ENCODE measurements at places on chromosomes 7 and 10.

- no peak for DNase-seq
Observed at GRCh38 chr7:129886167-129886817, 66.5 kb downstream of the UBE2H start.

DNA sequence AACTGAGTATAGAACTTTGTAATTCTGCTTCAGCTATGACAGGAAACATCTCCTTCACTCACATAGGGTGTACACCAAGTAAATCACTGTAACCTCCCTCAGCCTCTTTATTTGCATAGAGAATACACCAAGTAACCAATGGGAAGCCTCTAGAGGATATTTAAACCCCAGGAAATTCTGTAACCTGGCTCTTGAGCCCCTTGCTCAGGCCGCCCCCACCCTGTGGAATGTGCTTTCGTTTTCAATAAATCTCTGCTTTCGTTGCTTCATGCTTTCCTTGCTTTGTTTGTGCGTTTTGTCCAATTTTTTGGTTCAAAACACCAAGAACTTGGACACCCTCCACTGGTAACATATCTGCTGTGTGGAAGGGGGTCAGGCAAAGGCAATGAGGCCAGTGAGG, 60.2 kb downstream of the CLRN3 start:
- no peak for DNase-seq

DNA sequence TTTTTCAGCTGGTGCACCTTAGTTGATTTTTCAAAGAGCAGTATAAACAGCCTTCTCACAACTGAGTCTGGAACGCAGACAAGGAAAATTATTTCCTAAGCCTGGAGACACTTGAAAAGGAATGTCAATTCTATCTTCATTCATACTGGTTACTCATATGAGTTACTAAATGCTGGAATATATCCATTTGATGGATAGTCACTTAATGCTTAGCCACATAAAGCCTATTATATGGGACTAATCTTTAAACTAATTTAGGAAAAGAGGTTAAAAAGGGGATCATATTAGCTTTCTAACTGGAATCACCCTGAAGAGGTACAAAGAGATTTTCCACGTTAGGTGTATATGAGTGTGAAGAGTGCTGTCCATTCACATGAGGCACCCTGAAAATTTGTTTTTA, 1.7 kb upstream of the HOXA4 start:
- DNase-seq, result no peak

DNA sequence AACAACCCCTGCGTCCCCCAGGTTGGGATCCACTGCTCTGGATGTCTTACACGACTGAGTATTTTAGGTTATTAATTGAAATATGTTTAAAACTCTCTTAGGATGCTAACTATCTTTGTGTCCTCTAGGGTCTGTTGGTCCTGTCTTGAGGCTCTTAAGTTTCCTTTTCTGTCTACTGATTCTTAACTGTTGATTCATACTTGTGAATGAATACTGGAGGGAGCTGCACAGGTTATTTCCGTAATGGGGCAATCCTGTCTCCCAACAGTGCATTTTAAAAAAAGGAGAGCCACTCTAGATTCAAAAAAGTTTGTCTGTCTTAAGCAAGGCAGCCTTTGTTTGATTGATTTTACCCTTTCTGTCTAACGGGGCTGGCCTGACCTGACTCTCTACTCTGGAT, 237.6 kb upstream of the POM121L12 start:
- DNase-seq, result no peak

- peak; percentile 28 for DNase-seq
Observed at GRCh38 chr10:37856881-37857286, 526 bp downstream of the ZNF248 start.

GRCh38 chr10:28947171-28947570, 269.9 kb downstream of the BAMBI start:
- DNase-seq, result no peak

DNA sequence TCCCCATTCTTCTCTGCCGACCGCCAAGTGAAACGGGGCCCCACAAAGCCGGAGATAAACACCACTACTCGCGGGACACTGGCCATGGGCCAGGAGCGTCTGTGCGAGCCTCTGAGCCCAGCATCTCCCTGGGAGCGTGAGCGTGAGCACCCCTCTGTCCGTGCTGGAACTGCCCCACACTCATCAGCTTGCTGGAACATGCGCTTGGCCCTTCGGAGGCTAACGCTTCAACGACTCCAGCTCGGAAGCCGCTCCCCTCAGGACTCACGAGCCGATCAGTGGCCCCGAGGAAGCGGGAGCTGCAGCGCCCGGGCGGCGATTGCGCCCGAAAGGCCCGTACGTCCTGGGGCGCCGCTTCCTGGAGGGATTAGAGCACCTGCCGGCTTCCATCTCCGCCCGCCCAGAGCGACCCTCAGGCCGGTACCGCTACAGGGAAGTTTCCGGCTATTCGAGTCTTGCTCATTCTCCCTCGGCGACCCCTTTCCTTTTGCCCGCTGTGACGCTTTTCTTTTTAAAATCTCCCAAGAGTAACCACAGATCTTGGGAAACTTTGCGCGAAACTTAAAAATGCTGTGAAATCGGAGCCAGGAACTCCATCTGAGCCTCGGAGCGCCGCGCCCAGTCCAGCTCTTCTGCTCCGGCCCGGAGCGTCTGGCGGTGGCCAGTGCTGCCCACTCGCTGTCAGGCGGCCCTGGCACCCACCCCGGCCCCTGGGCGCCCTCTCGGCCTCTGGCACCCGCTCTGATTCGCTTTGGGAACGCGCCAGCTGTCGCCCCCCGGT, 1.0 kb downstream of the TLL2 start:
- peak; percentile 48 for DNase-seq

- no peak for DNase-seq
Observed at GRCh38 chr10:60869652-60870415, 74.2 kb downstream of the RHOBTB1 start.

- no peak for DNase-seq
Observed at GRCh38 chr7:143126146-143126545, 5.7 kb upstream of the PIP start.

DNA sequence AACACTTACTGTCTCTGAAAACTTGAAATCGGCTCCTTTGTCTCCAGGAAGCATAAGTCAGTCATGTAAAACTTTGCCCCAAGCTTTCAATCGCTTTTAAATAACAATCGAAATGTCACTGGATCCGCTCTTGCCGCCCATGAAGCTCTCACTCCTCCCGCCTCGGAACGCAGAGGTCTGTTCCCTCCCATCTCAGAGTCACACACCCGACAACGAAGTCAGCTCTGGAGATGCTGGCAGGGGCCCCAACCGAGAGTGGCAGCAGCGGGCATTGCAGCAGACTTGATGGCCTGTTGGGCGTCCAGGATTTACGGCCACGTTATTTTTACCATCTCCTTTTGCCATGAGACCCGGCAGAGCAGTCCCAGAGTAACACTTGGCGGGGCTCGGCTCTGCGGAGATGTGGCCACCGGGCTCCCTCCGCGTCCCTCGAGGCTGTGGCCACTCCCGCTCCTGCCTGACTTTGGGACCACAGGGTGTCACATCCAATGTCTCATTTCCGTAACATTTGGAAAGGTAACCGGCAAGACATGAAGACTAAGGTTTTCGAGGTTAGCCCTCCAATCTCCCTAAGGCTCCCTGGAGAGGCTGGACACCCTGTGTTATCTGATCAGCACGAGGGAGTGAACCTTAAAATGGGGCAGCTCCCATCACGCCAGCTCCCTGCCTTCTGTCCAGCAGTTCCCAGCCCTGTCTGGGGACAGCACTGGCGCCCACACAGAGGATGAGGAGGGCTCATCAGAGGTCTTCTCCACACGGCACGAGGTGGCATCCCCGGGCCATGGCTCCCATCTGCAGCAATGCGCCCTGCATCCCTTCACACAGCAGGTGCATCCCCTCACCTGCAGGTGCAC, 62.8 kb upstream of the ADGRA1 start:
- no peak for DNase-seq

GRCh38 chr7:756928-757560, 30.0 kb upstream of the PRKAR1B start:
- DNase-seq, result no peak

All from AG08396 (cell line).